ENCODE measurements at places on chromosomes 1 and 21. TPM values are rescaled to one million over a fixed set of nuclear protein-coding genes. Genes with fewer than 3 reads are reported as not detected.
A peak's percentile ranks its signal among the peaks of the same experiment; 100 is the strongest.

KMO gene
- not detected for total RNA-seq

SELL gene
- 1.4 TPM for total RNA-seq

SH2D1B gene
- not detected for total RNA-seq

RSPO1 gene
- 0.51 TPM for total RNA-seq

CYP4Z1 gene
- total RNA-seq, result not detected

ZNF691 gene
- 14.2 TPM for total RNA-seq

CD48 gene
- total RNA-seq, result 0.57 TPM

FCRL2 gene
- total RNA-seq, result not detected

RAB13 gene
- total RNA-seq, result 87.7 TPM

OR2T33 gene
- not detected for total RNA-seq

PDE4B gene
- 21.0 TPM for total RNA-seq

ADAM30 gene
- total RNA-seq, result not detected

RGS5 gene
- total RNA-seq, result 263 TPM

TSPEAR gene
- total RNA-seq, result 0.11 TPM

LINGO4 gene
- total RNA-seq, result not detected

CLCNKA gene
- 3.2 TPM for total RNA-seq

UMODL1 gene
- not detected for total RNA-seq

NID1 gene
- total RNA-seq, result 45.5 TPM

DNA sequence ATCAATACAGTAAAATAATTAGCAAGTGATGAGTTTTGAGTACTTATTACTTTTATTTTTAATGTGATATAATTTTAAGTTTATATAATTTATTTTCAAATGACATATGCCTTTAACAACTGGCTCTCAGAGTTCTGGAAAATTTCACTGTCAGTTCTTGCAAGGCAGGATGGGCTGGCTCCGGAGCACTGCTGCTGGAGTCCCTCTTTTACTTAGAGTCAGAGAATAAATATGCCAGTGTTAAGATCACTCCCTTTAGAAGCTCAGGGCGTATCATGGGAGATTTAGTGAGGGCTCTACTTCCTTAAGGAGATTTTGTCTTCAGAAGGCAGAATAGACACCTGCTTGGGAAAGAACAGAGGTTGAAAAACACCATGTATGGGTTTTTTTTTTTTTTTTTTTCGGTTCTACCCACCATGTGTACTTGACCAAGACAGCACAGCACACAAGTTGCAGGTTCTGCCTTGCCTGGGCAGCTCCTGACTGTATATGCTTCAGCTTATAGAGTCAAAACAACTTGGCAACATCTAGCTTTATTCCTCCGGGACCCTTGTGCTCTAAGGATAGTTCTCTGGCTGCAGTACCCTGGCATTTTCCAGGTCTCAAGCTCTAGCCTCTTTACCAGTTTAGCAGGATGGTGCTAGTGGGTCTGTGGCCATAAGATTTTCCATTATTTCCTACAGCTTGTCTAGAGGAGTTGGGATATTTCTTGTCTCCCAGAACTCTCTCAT, 29.7 kb upstream of the FMOD start:
- DNase-seq, result no peak

- no peak for DNase-seq
Measured at GRCh38 chr1:16144325-16145029, 11.4 kb downstream of the EPHA2 start.

GRCh38 chr1:201538612-201539551, at the start of gene NAV1:
NAV1 (plus strand) TSS chr1:201539127; CDS start chr1:201622885, 83,758 bp downstream.
- DNase-seq, result peak; percentile 59

DNA sequence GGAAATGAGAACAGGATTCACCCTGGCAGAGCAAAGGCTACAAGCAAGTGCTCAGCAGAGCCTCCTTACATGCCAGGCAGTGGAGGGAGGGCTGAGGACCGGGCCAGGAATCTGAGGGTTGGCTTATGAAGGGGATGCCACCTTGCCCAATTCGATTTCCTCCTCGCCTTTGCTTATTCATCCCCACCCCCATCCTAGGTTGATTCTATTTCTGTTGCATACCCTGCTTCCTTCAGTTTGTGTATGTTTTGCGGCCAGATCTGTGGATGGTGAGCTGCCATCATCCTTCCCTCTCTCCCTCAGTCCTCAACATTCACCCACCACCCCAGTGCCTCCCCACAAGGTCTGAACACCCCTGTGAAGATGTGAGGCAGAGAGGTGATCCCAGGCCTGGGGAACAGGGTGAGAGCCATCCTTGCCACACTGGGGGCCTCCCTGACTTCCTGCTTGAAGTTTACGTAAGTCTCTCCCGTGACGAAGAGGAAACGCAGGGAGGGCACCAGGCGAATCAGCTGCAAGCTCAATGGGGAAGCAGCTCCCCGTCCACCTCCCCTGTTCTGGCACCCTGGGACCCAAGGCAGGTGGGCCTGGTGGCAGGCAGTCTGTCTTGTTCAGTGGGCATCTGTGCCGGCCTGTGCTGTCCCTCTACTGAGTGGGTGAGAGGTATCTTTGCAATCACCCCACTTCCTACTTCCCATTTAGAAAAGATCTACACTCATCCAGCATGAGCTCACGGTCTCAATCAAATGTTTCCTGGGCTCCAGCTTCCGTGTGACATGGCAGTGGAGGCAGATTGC, 50.6 kb upstream of the CNTN2 start:
- no peak for DNase-seq

- DNase-seq, result no peak
Measured at GRCh38 chr1:199002661-199003060, 363.8 kb downstream of the PTPRC start.

GRCh38 chr1:111867868-111868440, 112.3 kb downstream of the DDX20 start:
- DNase-seq, result no peak

- DNase-seq, result no peak
Measured at GRCh38 chr1:183580281-183580682, 10.0 kb downstream of the NCF2 start.

DNA sequence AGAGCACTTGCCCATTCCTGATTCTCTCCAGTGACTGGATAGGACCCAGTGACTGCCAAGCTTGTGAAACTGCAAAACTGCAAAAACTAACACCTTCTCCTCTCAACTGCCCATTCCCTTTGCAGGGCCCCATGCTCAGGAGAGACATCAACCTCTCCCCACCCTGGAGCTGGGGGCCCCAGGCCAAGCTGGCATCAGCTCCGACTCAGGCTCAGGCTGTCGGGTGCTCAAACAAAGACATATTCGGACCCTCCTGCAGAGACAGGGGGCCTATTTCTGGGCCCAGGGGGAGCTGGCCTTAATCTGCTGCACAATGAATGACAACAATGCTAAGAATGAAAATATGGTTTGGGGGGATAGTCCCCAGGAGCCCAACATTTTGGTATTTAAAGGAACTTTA, 11.8 kb downstream of the LMX1A start:
- DNase-seq, result no peak

- no peak for DNase-seq
Measured at GRCh38 chr1:34885405-34886247, 26.1 kb upstream of the SMIM12 start.

DNA sequence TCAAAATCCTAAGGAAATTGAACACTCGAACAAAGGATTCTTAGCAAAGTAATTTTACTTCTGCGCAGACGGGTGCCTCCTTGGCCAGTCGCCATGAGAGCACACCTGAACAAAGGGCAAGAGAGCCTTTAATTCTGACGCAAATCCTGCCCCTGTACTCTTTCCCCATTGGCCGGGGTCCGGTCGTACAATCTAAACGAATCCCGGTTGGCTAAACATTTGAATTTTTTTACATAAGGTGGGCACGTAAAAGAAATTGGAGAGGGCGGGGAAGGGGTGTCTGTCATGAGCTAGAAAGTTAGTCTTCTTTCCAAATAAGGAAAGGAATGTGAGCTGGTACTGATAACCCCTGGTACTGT, 8.2 kb upstream of the IL22RA1 start:
- DNase-seq, result peak; percentile 43

DNA sequence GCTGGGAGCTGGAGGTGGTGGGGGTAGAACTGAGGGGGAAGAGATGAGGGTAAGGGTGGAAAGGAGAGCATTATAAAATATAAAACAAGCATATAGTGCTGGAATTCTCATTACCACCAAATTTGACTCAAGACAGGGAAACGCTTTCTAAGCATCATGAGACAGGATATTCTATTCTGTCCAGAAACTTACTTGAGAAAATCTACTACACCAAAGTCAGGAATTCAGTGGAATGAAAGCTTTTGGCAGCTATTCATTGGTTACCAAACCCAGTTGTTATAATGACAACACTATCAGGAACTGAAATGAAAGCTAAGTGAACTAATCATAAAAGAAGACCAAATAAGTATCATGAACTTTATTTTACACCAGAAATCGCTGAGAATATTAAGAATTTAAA, 14.5 kb downstream of the AIDA start:
- no peak for DNase-seq

- DNase-seq, result no peak
Measured at GRCh38 chr1:51776408-51776807, 102.1 kb downstream of the NRDC start.

- no peak for DNase-seq
Measured at GRCh38 chr1:55490547-55490946, 275.4 kb upstream of the USP24 start.

- no peak for DNase-seq
Measured at GRCh38 chr21:32329331-32329730, 30.7 kb downstream of the MRAP start.

- no peak for DNase-seq
Measured at GRCh38 chr1:66787641-66788040, 13.4 kb downstream of the INSL5 start.

DNA sequence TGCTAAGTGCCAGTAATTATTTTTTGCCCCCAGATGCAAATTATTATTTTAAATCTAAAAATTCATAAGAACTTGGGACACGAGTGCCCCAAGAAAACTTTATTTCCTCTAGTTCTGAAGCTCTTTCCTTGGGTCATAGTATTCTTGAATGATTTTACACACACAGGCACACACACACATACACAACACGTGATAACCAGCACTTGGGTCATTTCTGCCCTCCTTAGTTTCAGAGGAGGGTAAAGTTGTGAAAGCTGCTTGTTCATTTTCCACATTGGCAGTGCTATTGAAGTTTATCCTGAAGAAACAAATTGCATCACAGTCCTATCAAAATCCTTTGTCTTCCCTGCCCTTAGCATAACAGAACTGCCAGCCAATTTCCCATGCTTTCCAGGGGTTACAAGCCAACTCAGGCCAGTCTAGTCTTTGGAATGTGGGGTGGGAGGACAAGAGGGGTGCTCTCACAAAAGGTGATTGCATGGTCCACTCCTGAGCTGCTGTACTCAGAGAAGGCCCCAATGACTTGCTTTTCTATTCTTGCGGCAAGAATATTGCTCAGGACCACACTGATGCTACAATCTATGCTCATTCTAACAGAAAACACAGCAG, 98.5 kb upstream of the POGK start:
- no peak for DNase-seq

GRCh38 chr1:162135271-162135775, 65.8 kb downstream of the NOS1AP start:
- DNase-seq, result no peak

- DNase-seq, result no peak
Measured at GRCh38 chr1:112754116-112754628, 39.0 kb upstream of the PPM1J start.

- no peak for DNase-seq
Measured at GRCh38 chr1:236619398-236619797, 15.1 kb upstream of the HEATR1 start.

DNA sequence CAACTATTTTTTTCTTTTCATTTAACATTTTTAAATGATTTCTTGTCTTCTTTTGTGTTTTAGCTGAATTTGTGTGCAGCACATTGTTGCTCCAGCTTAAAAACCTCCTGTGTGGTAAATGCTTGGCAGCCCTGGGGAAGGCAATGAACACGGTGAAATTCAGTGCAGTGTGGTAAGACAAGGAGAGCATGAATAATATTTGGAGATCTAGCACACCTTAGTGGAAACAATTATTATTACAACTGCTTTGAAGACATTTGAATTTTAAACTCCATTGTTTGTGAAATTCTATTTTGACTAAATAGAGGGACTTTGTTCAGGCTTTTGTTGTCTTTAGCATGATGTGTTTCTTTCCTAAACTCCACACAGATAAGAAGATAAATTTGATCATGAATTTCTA, 242.6 kb upstream of the CXADR start:
- DNase-seq, result no peak

DNA sequence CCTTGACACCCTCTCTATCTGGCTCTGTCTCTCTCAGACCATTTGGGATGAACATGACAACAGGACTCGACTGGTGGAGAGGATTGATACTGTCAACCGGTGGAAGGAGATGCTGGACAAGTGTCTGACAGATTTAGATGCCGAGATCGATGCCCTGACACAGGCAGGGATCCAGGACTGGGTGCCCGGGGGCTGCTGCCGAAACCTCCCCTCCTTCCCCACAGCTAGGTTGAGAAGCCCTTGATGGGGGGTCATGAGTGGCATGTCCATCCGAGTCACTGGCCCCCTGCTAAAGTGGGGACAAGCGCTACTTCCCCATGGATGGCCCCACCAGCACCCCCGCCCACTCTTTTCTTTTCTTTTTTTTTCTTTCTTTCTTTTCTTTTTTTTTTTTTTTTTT, 1.2 kb downstream of the TEKT2 start:
- DNase-seq, result no peak

DNA sequence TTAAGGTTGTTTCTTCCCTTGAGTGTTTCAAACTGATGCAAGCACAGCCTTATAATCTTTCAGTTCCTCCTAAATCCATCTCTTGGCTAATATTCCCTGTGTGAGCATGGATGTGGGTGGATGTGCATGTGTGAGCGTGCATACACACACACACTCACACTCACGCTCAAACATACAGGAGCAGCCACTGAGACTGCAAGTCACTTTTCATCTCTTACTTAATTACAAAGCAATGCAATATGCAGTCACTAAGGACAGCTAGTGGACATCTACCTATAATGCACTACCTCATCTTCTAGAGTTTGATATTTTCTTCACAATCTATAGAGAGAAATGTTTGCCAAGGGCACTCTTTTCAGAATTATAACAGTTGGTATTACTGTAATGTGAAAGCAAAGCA, 1.4 kb downstream of the ESRRG start:
- DNase-seq, result no peak

DNA sequence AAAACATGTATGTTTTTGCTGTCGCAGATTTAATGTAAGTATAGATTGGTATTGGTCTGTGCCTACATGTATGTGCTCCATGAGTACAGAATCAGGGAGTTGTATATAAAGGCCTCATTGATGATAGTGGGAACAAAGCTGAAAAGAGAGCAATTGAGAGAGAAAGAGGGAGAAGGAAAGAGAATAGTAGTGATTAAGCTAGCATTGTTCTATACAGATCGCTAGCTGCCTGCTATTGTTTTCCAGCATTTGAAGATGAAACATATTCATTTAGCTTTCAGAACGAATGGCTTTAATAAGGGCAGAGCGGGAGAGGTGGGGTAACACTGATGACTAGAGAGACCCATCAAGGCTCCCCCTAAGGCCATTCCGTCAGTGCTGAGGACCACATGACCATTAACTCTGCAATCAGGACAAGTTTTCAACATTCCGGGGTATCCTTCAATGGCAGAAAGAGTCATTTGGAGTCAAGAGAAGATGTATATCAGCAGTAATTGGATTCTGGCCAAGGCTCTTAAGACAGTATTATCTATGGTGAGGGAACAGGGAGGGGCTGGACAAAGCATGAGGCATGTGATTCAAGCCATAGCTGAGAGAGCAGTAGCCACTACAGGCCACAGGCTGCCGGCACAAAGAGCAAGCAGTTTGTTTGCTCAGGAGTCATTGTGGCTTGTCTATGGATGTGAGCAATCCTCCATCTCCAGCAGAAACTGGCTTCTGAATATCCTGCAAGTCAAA, 176.5 kb downstream of the PBX1 start:
- no peak for DNase-seq

Measured in mesothelial cell of epicardium (in vitro differentiated cells).